Germinal center (tissue), 1 donor: ENCODE measurements at places on chromosomes 1 and 21.

DNA sequence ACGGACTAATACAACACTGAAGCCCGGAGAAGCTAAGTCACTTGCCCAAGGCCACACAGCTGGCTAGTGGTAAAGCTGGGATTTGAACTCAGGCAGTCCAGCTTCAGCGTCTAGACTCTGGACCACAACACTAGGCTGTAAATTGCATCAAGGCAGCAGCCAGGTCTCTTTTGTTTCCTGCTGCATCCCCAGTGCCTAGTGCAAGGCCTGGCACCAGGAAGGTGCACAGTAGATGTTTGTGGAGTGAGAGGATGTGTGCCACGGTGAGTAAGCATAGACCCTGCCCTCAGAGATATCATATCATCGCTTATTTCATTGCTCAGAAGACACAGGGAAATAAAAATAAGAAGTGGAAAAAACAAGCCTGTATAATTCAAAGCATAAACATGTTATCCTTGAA, 40.9 kb downstream of the IGSF21 start:
- DNase-seq = no peak

DNA sequence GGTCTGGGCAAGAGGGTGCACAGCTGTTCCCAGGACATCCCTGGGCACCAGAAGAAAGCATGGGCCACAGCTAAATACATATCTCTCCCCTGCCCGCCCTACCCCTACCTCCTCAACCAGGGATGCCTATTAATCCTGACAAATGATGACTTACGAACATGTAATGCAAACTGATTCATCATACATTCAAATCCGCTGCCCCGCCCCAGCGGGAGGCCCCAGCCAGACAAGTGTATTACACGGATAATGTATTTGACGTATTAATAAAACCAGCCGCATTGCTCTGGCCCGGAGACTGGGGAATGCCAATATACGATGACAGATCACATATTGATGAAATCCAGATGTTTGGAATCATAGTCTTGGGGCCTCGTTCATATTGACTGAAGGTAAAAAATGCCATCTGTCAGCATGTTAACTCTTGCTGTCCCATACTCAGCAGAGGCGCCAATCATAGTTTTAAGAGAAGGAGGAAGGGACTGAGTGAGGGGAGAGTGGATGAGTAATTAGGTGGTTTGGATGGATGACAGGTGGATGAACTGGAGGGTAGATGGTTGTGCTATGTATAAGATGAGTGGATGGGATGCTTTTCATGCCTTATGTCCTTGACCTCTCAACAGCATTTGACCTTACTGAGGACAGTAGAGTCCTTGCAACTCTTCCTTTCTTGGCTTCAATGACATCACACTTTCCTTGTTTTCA, 68.2 kb downstream of the TMEM53 start:
- no peak for DNase-seq

DNA sequence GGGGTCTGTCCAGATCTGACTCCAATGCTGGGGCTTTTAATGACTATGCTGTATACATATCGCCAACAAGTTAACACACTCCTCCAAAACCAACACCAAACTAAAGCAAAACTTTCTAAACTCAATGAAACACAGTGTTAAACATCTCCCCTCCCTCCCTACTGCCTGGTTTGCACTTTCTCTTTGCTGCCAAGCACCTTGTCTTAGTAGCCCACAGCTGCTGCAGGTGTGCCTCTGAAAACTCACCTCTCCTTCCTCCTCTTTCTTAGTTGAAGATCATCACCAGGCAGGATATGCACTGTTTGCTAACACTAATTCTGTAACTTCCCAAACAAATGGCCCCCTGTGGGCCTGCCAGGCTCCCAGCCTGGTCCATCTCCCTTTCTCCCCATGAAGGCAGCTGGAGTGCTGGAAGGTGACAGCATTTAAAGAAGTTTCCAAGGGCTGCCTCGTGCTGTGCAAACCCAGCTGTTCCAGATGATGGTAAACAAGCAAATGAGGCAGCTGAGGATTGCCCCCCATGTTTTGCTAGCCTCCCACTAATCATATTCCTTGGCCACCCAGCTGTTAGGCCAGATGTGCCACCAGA, 213.7 kb downstream of the ASTN1 start:
- no peak for DNase-seq

DNA sequence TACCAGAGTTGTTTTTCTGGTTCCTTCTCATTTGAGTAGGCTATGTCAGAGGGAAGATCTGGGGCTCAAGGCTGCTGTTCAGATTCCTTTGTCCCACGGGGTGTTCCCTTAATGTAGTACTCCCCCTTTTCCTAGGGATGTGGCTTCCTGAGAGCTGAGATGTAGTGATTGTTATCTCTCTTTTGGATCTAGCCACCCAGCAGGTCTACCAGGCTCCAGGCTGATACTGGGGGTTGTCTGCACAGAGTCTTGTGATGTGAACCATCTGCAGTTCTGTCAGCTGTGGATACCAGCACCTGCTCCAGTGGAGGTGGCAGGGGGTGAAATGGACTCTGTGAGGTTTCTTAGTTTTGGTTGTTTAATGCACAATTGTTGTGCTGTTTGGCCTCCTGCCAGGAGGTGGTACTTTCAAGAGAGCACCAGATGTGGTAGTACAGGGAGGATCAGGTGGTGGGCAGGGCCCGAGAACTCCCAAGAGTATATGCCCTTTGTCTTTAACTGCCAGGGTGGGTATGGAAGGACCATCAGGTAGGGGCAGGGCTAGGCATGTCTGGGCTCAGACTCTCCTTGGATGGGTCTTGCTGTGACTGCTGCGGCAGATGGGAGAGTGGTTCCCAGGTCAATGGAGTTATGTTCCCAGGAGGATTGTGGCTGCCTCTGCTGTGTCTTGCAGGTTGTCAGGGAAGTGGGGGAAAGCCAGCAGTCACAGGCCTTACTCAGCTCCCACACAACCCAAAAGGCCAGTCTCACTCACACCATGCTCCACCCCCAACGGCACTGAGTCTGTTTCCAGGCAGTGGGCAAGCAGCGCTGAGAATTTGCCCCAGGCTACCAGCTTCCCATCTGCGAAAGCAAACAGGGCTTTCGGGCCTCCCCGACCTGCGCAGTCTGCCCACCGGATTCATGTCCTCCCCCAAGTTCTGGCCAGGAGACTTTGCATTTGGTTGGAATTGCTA, 64.2 kb downstream of the SERINC2 start:
- no peak for DNase-seq

GRCh38 chr1:7893529-7894180, 40.8 kb upstream of the UTS2 start:
- no peak for DNase-seq

- no peak for DNase-seq
These were observed 488.1 kb upstream of the PRMT6 start for GRCh38 chr1:106568201-106568974.

- DNase-seq = no peak
These were observed 8.2 kb downstream of the TTC13 start for GRCh38 chr1:230970432-230970831.

- no peak for DNase-seq
These were observed 57.2 kb upstream of the LRRC8D start for GRCh38 chr1:89763649-89763986.

GRCh38 chr21:36847189-36847588, 119.3 kb downstream of the HLCS start:
- no peak for DNase-seq

- DNase-seq = no peak
These were observed 85.3 kb downstream of the C1orf21 start for GRCh38 chr1:184472136-184472535.

DNA sequence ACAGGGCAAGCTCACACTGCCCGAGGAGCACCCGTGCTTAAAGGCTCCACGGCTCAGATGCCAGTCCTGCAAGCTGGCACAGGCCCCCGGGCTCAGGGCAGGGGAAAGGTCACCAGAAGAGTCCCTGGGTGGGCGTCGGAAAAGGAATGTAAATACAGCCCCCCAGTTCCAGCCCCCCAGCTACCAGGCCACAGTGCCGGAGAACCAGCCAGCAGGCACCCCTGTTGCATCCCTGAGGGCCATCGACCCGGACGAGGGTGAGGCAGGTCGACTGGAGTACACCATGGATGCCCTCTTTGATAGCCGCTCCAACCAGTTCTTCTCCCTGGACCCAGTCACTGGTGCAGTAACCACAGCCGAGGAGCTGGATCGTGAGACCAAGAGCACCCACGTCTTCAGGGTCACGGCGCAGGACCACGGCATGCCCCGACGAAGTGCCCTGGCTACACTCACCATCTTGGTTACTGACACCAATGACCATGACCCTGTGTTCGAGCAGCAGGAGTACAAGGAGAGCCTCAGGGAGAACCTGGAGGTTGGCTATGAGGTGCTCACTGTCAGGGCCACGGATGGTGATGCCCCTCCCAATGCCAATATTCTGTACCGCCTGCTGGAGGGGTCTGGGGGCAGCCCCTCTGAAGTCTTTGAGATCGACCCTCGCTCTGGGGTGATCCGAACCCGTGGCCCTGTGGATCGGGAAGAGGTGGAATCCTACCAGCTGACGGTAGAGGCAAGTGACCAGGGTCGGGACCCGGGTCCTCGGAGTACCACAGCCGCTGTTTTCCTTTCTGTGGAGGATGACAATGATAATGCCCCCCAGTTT, 1.3 kb downstream of the CELSR2 start:
- no peak for DNase-seq

DNA sequence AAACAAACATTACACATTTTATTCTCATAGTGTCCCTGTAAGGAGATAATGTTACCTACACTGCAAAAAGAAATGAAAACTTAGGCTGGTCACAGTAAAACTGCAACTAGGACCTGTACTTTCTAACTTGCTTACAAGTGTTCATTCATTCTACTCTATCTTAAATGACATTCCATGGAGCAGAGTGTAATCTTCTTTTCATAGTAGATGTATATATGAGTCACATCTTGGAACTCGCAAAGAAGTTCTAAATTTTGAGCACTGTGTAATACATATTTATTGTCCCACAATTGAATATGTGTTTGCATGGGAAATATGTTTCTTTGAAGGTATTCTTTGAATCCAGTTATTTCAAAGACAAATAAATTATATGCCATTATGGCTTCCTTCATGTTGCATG, 1258.5 kb upstream of the ADGRL2 start:
- DNase-seq = no peak

- no peak for DNase-seq
These were observed 6.0 kb downstream of the LAD1 start for GRCh38 chr1:201393076-201393475.

DNA sequence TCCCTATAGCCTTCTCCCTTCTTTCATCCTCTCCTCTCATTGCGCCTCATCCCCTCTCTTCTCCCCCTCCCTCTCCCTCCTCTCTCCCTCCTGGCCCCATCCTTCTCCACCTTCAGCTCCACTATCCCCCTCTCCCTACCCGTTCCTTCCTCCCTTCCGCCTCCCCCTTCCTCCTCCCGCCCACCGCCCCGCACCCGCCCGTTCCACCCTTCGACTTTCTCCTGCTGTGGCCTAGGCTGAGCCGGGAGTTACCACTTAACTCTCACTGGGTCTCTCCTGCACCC, 1.6 kb downstream of the NPR1 start:
- DNase-seq = no peak

DNA sequence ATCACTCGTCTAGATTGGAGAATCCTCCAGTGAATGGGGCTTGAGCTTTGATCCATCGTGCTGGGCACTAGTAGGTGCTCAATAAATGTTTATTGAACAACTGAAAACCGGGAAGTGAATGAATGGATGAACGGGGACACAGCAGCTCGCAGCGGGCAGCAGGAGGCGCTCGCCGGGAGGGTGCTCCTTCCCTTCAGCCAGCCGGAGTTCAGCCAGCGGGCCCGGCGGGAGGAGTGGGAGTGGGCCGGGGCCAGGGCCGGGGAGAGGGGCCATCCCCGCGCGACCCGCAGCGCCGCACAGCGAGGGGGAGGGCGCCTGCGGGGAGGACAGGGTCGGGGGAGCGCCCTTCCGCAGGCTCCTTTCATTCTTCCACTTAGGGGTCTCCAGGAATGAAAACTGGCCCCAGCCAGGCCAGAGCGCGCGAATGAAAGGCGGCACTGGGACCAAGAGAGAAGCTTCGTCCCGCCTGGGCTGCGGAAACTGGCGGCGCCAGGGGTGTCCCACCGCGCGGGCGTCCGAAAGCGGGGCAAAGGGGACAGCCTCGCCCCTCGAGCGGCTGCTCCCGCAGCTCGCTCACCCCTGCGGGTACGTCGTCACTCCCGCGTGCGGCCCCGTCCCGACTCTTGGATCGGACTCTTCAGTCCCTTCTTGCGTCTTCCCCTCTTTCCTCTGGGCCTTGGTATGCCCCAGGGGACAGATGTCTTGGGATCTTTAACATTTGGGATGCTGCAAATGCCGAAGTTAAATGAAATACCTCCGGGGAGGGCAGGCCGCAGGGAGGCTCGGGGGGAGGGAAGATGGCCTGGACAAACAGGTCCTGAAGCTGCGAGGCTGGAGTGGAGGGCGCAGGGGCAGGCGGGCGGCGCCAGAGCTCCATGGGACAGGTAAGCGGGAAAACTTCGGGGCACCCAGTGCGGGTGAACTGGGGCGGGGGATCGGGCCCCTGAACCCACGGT, 3.6 kb upstream of the INAVA start:
- DNase-seq = no peak

DNA sequence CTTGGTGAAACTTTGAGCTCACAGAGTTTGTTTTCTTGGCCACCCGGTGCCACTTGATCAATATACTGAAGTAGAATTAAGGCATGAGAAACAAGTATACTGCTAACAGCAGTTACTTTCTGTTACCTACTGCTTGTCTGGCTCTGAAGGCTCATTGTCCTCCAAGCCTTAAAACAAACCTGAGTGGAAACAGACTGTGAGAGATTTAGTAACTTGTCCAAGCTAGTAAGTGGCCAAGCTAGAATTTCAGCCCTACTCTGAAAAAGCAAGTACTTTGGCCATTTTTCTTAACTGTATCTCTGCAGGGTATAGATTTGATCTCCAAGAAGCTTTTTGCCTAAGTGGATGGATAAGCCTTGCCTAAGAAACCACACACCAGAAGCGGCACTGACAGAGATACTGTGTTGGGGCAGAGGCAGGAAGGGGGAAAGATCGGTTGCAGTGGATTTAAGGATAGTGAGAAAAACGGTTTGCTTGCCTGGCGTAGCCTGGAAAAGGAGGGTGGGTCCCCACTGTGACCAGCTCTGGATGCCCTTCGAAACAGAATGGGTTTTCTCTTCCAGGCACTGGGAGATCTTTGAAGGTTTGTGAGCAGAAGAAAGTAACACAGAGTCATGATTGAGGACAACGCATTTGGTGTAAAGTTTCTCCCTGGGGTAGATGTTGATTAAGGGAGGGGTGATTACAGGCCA, 2.1 kb upstream of the MACO1 start:
- DNase-seq = no peak

DNA sequence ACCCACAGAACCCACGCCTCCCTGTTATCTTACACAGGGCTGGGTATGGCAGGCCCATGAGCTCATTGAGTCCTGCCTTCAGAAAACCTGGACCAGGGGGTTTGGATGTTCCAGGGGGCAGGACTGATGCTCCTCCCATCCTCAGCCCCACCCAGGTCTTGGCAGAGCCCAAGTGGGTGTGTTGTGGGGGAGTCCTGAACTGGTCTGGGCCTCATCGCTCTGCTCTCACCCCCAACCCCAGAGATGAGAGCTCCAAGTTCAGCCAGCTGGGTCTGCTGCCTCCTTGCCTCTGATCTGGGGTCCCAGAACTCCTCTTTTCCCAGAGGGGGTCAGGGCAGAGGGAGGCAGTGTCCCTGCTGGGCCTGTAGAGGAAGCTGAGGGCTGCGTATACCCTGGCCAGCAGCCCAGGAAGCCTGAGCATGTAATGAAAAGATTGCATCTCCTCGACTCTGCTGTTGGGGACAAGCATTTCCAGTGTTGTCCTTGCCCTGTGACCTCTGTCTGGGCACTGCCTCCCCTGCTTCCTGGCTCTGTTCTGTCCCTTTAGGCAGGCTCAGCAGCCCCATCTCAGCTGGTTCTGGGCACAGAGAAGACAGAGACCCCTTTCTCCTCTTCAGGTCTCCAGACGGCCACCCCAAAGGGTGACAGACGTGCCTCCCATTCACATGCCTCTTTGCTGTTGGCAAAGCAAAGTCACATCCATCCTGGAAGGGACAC, 54.7 kb upstream of the EPS8L3 start:
- no peak for DNase-seq
